ENCODE measurements at places on chromosomes 4 and X.

- no peak for DNase-seq
- H3K27ac ChIP-seq: no peak overlapping the region
- no peaks in the 10 kb centered on the region for H3K27me3 ChIP-seq
- H3K4me1 ChIP-seq: no peaks in the 10 kb centered on the region
These were observed 77.3 kb downstream of the DCAF8L1 start for GRCh38 chrX:27903960-27904359.

GRCh38 chr4:147570616-147571015 lies 46.6 kb upstream of the TMEM184C start:
- DNase-seq: no peak
- H3K4me3 ChIP-seq: no peak overlapping the region
- H3K4me1 ChIP-seq: no peaks in the 10 kb centered on the region
- no peaks in the 10 kb centered on the region for H3K36me3 ChIP-seq
- no peak overlapping the region for H3K27ac ChIP-seq

- H3K4me1 ChIP-seq: no peaks in the 10 kb centered on the region
- H3K4me3 ChIP-seq: no peak within 1 kb of the TSS
- DNase-seq: no peak
- H3K27ac ChIP-seq: no peak within 1 kb of the TSS
- H3K27me3 ChIP-seq: peaks cover 21% of the 10 kb centered on the region
- no peaks in the 10 kb centered on the region for H3K36me3 ChIP-seq
These were observed at the start of gene ARX for GRCh38 chrX:25015486-25016360. Gene ARX (minus strand): TSS chrX:25015965. CDS start chrX:25015737, 228 bp downstream.

DNA sequence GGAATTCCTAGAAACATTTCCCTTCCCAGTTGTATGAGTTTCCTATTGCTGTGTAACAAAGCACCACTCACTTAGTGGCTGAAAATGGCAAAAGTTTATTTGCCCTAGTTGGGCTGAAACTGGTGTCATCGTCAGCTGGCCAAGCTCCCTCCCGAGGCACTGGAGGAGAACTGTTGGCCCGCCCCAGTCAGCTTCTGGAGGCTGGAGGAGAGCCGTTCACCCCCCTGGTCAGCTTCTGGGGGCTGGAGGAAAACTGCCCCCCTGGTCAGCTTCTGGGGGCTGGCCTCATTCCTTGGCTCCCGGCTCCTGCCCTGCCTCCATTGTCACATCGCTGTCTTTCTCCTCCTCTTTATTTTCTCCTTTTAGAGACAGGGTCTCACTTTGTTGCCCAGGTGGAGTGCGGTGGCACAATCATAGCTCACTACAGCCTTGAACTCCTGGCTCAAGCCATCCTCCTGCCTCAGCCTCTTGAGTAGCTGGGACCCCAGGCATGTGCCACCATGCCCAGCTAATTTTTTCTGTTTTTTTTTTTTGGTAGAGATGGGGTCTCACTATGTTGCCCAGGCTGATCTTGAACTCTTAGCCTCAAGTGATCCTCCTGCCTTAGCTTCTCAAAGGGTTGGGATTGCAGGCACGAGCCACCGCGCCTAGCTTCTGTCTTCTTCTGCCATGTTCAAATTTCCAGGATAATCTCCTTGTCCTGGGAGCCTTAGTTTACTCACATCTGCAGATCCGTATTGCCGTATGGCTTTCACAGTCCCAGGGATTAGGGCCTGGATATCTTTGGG lies 3.2 kb downstream of the RGS12 start:
- H3K27me3 ChIP-seq: no peaks in the 10 kb centered on the region
- H3K27ac ChIP-seq: no peak overlapping the region
- H3K4me1 ChIP-seq: peaks cover 11% of the 10 kb centered on the region
- peak; percentile 6 for DNase-seq
- H3K36me3 ChIP-seq: peaks cover 5% of the 10 kb centered on the region
- no peak overlapping the region for H3K4me3 ChIP-seq

- no peaks in the 10 kb centered on the region for H3K27me3 ChIP-seq
- H3K27ac ChIP-seq: no peak overlapping the region
- H3K4me1 ChIP-seq: peaks cover 3% of the 10 kb centered on the region
- no peaks in the 10 kb centered on the region for H3K36me3 ChIP-seq
These were observed 17.3 kb downstream of the NIPAL1 start for GRCh38 chr4:48033825-48034413.

DNA sequence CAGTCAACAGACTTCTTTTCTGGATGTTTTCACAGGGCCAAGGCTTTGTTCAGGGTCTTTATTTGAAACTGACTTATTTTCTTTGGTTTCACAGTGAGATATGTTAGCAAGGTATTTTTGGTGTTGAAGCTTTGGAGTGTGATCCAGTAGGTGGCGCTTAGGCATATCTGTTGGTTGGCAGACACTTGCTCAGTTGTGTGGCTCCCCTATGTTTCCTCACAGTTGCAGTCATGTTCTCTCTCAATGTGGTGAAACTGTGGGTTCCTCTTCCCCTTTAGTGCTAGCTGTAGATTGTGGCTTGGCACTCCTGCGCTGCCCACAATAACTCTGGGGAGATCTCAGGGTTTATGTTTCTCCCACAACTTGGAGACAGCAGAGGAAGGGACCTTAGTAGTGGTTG lies 460.8 kb downstream of the SLITRK2 start:
- no peak for DNase-seq
- no peak overlapping the region for H3K27ac ChIP-seq
- no peaks in the 10 kb centered on the region for H3K4me1 ChIP-seq
- no peaks in the 10 kb centered on the region for H3K36me3 ChIP-seq

DNA sequence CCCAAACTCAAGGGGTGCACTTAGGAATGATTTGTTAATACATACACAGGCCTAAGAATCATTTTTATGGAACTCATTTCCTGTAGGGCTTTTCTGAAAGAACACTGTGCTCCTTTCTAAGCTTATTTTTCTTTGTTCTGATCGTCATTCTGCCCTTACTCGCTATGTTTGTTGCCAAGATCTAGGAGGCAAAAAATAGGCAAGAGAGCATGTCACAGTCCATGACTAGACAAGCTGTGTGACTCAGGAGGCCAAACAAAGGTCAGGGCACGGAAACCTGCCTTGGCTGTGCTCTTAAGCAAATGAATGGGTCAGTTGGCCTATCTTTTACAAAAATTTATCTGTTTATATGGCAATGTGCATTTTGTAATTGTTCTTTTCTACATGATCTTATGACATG lies 42.5 kb upstream of the C1GALT1C1 start:
- peaks cover 10% of the 10 kb centered on the region for H3K4me1 ChIP-seq
- no peak overlapping the region for H3K4me3 ChIP-seq
- peak; percentile 8 for DNase-seq
- H3K27me3 ChIP-seq: no peaks in the 10 kb centered on the region
- no peak overlapping the region for H3K27ac ChIP-seq

GRCh38 chrX:134570899-134571298 lies 87.4 kb downstream of the PLAC1 start:
- no peak overlapping the region for H3K4me3 ChIP-seq
- H3K27me3 ChIP-seq: no peaks in the 10 kb centered on the region
- H3K36me3 ChIP-seq: no peaks in the 10 kb centered on the region
- no peak overlapping the region for H3K27ac ChIP-seq

DNA sequence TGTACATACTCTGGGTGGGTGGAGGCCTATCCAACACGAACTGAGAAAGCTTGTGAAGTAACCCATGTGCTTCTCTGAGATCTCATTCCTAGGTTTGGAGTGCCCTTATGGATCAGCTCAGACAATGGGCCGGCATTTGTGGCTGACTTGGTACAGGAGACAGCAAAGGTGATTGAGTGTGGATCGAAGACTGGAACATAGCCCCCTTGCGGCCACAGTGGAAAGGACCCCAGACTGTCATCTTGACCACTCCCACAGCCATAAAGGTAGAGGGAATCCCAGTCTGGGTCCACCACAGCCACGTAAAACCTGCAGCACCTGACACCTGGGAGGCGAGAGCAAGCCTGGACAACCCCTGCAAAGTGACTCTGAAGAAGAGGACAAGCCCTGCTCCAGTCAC lies 598.0 kb upstream of the AADAT start:
- H3K4me1 ChIP-seq: no peaks in the 10 kb centered on the region
- DNase-seq: no peak
- H3K27ac ChIP-seq: no peak overlapping the region
- no peak overlapping the region for H3K4me3 ChIP-seq

GRCh38 chr4:165635381-165635780 lies 237.7 kb upstream of the TLL1 start:
- DNase-seq: no peak
- H3K27me3 ChIP-seq: no peaks in the 10 kb centered on the region
- no peak overlapping the region for H3K4me3 ChIP-seq
- H3K36me3 ChIP-seq: no peaks in the 10 kb centered on the region

GRCh38 chr4:145557720-145558119 lies 61.5 kb upstream of the MMAA start:
- no peak overlapping the region for H3K4me3 ChIP-seq
- H3K27me3 ChIP-seq: no peaks in the 10 kb centered on the region
- DNase-seq: peak; percentile 49
- H3K36me3 ChIP-seq: no peaks in the 10 kb centered on the region
- no peaks in the 10 kb centered on the region for H3K4me1 ChIP-seq

DNA sequence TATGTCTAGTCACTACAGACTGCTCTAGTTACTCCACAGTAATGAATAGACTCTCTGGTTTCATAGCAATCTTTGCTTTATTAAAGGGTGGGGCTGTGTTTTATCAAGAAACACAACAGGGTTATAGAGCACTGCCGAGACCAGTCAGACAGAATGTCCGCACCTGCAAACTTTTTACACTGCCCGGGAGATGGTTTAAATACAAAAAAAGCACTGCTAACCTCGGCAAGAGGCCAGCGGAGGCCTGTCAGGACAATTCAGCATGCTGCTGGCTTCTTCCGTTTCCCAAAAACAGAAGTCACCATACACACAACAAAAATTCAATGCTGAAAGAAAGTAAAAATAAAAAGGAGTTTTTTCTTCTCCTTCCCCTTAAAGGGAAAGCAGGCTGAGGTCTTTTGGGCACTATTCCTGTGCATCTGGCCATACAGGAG lies 67.4 kb downstream of the IRF2 start:
- DNase-seq: no peak
- peaks cover 19% of the 10 kb centered on the region for H3K4me1 ChIP-seq
- H3K4me3 ChIP-seq: no peak overlapping the region

- H3K4me1 ChIP-seq: peaks cover 10% of the 10 kb centered on the region
- no peak overlapping the region for H3K4me3 ChIP-seq
- no peak overlapping the region for H3K27ac ChIP-seq
- H3K27me3 ChIP-seq: no peaks in the 10 kb centered on the region
These were observed 88.1 kb downstream of the NPFFR2 start for GRCh38 chr4:72119946-72120345.

DNA sequence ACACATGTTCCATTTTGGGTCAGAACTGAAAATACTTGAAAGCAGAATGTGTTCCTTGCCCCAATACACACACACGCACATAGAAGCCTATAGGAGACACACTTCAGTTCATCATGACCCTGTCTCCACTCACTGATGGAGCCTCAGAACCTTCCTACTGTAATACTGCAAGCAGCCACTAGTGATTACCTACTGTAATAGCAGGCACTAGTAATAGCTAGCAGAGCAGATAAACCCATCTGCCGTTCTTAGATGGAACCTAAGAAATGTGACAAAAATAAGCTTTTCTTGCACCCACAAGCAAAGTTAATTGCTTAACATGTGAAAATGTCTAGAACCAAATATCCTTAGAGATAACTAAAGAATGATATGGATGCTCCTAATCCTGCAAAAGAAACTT lies 13.6 kb downstream of the AMTN start:
- H3K27ac ChIP-seq: no peak overlapping the region
- H3K27me3 ChIP-seq: 0 out of 2 replicates have a peak, but pooled peaks cover 2% of the 10 kb centered on the region
- H3K4me3 ChIP-seq: no peak overlapping the region
- no peaks in the 10 kb centered on the region for H3K36me3 ChIP-seq
- no peak for DNase-seq

- H3K4me3 ChIP-seq: no peak overlapping the region
- H3K4me1 ChIP-seq: no peaks in the 10 kb centered on the region
- DNase-seq: no peak
- H3K36me3 ChIP-seq: peaks cover 4% of the 10 kb centered on the region
- H3K27me3 ChIP-seq: no peaks in the 10 kb centered on the region
These were observed 35.4 kb upstream of the SPON2 start for GRCh38 chr4:1207603-1208265.

GRCh38 chr4:182447767-182448280 lies 204.6 kb downstream of the TENM3 start:
- no peaks in the 10 kb centered on the region for H3K27me3 ChIP-seq
- H3K27ac ChIP-seq: no peak overlapping the region
- H3K4me1 ChIP-seq: peaks cover 14% of the 10 kb centered on the region
- H3K36me3 ChIP-seq: no peaks in the 10 kb centered on the region
- peak overlapping the region; percentile 81 for H3K4me3 ChIP-seq
- DNase-seq: no peak

- H3K27ac ChIP-seq: no peak overlapping the region
- H3K36me3 ChIP-seq: no peaks in the 10 kb centered on the region
- H3K27me3 ChIP-seq: no peaks in the 10 kb centered on the region
- DNase-seq: no peak
- H3K4me1 ChIP-seq: no peaks in the 10 kb centered on the region
- no peak overlapping the region for H3K4me3 ChIP-seq
These were observed 26.7 kb downstream of the DTHD1 start for GRCh38 chr4:36308150-36308549.

DNA sequence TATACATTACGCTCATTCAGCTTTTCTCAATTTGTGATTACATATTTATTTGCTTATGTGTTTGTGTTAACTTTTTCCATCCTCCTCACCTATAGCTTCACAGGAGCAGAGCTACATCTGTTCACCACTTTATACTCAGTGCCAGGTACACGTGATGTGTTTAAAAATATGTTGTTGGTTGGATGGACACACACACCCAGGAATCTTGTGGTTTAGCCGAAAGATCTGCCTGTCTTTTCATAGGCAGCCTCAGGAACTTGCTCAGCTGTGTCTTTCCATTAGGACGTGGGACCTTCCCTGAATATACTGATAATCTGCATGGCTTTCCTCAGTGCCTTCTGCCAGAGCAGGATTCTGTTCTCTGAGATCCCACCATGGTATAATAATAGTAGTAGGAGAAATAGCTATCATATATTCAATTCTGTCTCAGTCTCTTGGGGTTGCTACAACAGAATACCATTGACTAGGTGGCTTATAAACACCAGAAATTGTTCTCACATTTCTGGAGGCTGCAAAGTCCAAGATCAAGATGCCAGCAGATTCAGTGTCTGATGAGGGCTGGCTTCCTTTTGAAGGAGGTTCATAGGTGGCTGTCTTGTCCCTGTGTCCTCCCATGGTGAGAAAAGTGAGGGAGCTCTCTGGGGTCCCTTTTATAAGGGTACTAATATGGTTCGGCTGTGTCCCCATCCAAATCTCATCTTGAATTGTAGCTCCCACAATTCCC lies 50.0 kb upstream of the SOD3 start:
- no peaks in the 10 kb centered on the region for H3K27me3 ChIP-seq
- no peak for DNase-seq
- no peaks in the 10 kb centered on the region for H3K36me3 ChIP-seq
- peaks cover 17% of the 10 kb centered on the region for H3K4me1 ChIP-seq
- no peak overlapping the region for H3K27ac ChIP-seq
- H3K4me3 ChIP-seq: no peak overlapping the region
